NCI-H1417 treated with DMSO at 0.1 percent for 48 hours (cell line): ENCODE measurements at places on chromosomes 13 and 19.

DNA sequence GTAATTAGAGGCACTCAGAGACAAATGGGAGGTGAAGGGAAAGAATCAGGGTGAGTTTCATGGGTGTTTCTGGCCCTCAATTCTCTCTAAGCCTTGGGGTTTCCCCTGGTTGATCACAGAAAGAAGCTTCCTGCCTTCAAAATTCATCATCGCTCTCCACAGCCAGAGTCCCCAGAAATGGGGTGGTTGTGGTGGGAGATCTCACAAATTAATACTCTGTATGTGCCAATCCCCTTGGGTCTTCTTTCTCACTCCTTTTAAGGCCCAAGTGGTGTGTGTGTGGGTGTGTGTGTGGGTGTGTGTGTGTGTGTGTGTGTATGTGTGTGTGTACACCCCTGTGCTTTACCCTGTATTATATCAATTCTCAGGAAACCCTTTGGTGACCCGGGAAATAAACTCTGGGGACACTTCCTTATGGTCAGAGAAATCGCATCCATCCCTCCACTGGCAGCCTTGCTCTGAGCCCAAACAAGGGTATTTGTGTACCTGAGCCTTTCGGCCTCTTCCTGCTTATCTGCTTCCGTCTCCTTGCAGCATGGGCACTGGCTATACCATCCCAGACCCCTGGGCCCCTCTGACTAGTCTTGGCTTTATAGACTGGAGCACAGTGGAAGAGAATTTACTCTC is 2.8 kb upstream of the FCGBP start:
- DNase-seq: no peak

GRCh38 chr13:66508153-66508909 is 721.8 kb downstream of the PCDH9 start:
- DNase-seq: no peak

DNA sequence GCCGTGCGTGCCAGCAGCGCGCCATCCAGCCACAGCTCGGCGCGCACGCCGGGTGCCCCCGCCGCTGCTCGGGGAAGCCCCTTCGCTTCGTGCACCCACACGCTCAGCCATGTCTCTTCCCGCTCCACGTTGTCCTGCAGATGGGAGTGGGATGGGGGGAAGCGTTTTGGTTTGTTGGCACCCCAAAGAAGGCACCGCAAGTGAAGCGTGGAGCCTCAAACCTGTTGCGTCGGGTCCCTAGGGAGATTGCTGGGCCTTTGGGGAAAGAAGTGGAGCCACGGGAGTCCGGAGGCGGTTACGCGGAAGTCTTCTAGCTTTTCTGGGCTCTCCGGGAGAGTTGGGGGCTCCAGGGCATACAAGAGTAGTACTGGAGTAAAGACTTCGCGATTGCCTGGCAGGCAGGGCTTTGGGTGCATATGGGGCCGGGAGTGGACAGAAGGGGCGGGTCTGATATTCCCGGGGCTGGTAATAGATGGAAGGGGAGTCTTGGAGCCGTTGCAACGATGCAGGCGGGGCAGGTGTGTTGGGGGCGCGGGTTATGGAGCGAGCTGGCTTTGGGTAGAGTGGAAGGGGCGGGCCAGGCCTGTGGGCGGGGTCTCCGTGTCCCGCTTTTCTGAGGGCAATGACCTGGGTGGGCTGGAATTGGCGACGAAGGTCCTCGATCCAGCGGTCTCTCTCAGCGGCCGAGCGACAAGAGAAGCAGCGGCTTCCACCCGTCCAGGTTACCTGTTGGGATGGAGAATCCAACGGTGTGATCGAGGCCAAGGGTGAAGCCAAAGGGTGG is 6.5 kb downstream of the RASAL3 start:
- no peak for DNase-seq

DNA sequence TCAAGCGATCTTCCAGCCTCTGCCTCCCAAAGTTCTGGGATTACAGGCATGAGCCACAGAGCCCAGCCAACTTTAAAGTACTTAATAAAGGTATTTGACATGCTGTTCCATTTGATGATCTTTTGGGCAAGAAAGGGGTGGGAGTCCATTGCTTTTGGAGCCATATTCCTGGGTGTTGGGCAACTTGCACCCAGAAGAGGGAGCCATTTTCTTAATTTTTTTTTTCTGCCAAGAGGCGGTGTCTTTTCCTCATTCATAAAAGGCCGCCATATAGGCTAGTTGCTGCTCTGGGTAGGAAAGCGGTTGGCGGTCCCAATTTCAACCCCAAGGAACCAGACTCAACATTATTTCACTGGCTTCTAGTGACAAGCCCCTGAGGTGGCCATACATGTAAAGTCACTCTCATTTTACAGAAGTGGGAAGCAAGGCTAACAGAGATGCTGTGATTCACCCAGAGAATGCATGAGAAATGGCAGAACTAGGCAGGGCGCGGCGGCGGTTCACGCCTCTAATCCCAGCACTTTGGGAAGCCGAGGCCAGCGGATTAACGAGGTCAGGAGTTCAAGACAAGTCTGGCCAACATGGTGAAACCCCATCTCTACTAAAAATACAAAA is 139.6 kb downstream of the CACNA1A start:
- no peak for DNase-seq

DNA sequence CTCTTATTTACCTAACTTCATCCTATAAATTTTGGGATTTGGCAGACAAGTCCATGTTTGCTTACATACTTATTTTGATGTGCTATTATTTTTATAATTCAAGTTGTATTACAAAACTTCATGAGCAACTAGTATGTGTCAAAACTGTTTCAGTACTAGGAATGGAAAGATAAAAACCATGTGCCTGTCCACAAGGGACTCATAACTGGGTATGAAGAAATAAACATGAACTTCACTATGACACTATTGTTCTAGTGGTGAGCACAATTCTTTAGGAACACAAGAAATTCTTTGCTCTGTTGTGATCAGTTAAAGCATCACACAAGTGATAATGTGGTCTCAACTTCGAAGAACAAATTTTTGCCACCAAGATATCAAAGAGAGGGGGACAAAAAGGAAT is 97.5 kb upstream of the FBXL3 start:
- DNase-seq: no peak

DNA sequence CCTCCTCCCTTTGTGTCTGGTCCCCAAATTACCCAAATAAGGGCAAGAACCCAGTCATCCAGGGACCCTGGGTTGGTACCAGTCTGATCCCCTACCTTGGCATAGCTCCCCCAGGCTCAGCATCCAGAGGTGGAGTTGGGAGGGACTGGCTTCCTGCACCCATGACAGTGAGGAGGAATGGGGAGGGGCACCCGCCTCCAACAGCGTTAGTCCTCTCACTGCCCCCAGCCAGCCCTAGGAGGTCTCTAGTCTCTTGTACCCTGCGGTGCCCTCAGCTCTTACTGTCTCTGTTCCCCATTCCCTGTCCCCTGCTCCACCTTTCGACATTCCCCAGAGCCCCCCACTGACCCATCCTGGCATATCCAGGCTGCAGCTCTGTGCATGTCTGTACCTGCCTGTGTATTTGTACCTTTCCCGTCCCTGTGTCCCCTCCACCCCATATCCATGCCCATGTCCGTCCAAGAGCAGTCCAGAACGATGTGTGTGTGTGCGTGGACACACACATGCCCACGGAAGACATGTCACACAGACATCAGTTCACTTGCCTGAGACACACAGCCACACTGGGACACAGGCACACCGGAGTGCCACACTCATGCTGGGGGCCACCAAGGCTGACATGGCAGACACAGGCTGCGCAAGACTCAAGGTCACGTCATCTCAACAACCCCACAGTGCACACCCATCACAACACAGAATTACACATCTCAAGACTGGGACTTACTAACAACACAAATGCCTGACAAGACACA is 17.8 kb downstream of the ERFL start:
- no peak for DNase-seq

GRCh38 chr19:11437955-11438354 is 2.5 kb downstream of the PRKCSH start:
- DNase-seq: no peak

GRCh38 chr19:15010501-15011300 is 31.0 kb upstream of the SLC1A6 start:
- no peak for DNase-seq

GRCh38 chr13:85148009-85148408 is 651.2 kb downstream of the SLITRK6 start:
- no peak for DNase-seq

DNA sequence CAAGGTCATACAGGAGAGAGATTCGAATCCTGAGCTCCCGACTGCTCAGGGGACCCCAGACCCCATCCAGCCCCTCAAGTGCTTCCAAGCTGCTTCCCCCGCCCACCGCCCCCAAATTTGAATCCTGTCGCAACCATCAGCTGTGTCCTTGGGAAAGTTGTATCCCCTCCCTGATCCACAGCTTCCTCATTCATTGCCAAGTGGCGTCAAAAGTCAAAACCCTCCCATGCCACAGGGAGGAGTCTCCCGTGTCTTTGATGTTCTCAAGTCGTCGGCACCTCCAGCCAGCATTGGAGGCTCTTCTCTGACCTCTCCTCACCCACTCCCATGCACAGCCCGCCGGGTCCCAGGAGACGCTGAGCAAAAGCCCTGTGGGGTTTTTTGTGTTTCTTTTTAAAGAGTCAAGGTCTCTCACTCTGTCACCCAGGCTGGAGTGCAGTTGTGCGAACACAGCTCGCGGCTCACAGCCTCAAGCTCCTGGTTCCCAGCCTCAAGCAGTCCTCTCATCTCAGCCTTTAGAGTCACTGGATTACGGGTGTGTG is 2.8 kb upstream of the IFI30 start:
- no peak for DNase-seq

GRCh38 chr13:46858776-46859175 is 38.1 kb downstream of the HTR2A start:
- no peak for DNase-seq

DNA sequence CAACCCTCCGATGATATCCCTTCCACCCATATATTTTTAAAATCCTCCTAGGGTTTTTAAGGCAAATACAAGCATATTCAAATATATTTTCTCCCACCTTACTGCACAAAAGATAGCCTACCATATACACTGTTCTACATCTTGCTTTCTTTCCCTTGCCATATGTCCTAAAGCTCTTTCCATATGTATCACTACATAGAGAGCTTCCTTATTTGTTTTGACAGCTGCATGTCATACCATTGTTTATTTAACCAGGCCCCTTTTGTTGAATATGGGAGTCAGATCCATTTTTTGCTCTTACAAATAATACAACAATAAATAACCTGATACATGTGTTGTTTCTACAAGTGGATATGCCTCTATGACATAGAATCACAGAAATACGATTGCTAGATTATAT is 32.8 kb upstream of the WDFY2 start:
- no peak for DNase-seq

- DNase-seq: no peak
Measured at GRCh38 chr19:8034178-8034525, 18.4 kb upstream of the CCL25 start.

GRCh38 chr13:100584896-100585295 is 3.7 kb downstream of the GGACT start:
- no peak for DNase-seq

DNA sequence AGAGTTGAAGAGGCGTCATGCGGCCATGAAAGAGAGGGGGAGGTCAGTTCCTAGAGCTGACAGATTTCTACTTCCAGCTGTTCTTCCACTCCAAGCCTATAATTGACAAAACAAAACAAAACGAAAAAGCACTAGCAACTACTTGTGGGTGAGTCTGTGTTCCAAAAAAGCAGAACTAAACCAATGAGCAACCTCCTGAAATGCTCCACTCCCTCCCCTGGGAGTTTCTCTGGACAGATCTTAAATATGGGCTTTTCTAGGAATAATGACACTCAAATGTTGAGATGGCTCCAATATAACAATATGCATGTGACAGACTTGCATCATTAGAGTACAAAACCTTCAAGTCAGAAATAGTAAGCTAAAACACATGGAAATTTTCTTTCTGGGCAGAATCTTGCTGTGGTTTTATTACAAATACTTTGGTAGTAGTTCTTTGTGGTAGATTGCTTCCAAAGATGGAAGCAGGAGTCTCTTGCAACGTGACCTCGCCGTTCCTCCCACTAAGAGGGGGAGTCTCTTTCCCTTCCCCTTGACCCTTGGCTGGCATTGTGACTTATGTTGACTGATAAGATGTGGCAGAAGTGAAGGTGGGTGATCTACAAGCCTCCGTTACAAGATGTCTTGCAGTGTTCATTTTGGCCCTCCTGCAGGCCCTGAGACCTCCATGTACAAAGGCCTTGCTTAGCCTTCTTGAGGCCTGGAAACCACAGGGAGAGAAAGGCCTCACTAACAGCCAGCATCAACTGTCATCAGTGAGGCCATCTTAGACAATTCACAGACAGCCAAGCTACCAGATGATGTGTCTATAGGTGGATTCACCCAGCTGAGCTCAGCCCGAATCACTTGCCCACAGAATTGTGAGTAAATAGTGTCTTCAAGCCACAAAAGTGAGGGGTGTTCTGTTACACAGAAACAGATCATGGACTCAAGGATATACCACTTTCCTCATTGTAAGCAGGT is 173.1 kb upstream of the RFC3 start:
- DNase-seq: no peak

DNA sequence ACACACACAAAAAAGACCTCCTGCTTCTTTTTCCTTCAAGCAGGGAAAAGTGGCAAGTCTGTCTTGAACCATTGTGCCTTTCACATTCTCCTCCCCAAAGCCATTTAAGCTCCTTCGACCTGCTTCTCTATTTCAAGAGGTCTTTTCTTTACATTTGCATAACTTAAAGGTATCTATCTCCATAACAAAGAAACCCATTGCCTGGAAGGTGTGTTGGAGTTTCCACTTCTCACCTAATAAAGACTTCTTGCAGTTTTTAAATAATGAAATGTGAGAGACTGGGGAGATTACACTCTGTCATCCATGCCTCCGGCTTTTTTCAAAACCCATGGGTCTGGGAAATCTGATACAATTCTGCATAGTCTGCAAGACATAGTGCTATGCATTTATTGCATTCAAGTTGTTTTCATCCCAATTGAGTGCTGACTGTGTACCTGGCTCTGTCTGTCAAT is 41.8 kb upstream of the NBEA start:
- DNase-seq: no peak

- no peak for DNase-seq
Measured at GRCh38 chr13:109812382-109812781, 26.0 kb upstream of the IRS2 start.

DNA sequence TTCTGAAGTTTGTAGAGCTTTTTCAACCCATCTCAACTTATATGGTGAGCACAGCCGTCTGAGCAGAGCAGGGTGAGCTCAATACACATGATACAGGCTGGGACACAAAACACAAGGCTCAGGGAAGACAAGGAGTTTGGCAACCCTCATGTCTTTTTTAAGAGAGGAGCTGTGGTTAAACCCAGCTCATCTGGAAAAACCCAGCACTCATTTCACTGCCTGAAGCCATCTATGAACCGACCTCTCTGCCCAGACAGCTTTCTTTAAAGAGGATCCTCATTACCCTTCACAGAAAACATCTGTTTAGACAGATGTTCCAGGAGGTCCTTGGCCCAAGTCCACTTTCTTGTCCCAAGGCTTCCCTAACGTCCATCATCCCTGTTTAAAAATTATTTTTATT is 170.0 kb upstream of the TSHZ3 start:
- DNase-seq: no peak

DNA sequence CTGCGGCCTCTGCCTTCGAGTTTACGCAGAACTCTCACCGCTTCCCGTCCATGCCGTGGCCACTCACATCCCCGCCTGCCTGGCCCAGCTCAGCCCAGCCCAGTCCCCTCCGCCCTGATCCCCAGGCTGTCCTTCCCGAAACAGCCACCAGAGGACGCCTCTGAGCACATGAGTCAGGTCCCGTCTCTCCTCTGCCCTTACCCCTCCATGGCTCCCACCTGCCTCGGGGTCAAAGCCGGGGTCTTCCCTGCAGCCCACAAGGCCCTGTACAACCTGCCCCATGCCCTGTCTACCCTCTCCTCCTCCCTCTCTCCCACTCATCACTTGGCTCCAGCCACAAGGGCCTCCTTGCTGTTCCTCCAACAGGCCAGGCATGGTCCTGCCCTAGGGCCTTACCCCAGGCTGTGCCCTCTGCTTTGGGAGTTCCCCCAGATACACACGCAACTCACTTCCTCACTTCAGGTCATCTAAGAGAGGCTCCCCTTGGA is 8.1 kb upstream of the SEMA6B start:
- no peak for DNase-seq
